NCI-H2171 treated with DMSO at 0.1 percent for 48 hours (cell line): ENCODE measurements at places on chromosomes 13 and 19.

GRCh38 chr19:3606174-3606689 is 443 bp downstream of the TBXA2R start:
- peak; percentile 16 for DNase-seq

DNA sequence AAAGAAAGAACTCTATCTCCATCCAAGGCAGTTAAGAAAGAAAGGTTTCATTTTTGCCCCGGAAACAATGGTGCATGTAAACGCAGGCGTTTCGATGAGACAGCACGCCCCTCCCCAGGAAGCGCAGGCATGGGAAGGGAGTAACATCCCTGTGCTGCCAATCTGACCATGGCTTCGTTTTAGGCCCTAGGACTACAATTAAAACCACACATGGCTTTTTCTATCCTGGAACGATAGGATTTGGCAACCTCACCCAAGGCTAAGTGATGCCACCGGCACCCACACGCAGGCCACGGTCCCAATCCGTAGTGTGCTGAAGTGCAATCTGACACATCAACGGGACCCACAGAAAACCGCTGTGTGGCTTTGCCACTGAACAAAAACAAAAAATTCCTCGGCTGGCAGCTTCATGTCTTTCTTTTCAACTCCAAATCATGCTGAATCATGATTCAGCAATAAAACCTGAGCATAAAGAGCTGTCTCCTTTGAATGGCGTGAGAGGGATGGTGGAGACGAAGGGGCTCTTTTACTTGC is 24.2 kb downstream of the RANBP3 start:
- no peak for DNase-seq

GRCh38 chr13:103291798-103292572 is 225.8 kb upstream of the SLC10A2 start:
- peak; percentile 67 for DNase-seq

DNA sequence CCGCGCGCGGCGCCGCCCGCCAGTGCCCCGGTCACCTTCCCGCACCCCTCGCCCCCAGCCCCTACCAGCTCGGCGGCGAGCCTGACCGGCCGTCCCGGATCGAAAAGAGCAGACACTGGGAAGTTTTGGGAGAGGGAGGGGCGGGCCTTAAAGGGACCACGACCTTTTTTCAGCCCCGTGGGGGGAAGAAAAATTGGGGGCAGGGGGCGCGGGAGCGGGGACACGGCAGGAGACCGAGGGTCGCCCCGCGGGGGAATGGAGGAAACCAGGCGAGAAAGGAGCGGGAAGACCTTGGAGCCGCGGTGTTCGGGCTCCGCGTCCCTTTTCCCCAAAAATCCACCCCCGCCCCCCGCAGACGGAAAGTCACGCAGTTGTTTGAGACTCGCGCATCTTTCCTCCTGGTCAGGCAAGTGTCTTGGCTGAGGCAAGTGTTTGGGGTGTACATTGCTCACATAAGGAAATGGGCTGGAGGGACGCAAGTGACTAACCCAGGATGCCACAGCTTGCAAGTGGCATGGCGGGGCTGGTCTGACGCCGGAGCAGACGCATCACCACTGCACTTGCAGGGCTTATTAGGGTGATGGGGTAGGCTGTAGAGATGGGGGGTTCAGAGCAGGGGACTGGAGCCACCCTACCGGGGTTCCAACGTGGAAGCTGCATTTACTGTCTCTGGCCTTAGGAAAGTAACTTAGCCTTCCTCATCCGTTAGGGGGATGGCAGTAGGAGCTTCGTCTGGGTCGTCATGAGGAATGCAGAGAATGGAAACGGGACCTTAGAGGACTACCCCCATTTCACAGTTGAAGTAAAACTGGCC is 2.7 kb upstream of the HNRNPL start:
- DNase-seq: no peak

GRCh38 chr19:19192910-19193423 is 909 bp downstream of the RFXANK start:
- DNase-seq: no peak

DNA sequence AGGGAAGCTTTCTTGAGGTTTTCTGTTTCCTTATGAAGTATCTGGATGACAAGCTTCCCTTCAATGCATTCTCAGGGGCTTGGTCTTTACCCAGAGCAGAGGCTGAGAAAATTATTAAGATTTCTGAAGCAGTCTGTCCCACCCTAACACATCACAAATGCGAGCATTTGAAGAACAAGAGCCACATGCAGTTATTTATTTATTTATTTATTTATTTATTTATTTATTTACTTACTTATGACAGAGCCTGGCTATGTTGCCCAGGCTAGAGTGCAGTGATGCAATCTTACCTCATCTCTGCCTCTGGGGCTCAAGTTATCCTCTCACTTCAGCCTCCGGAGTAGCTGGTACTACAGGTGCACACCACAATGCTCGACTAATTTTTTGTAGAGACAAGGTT is 38.4 kb downstream of the SPRYD7 start:
- no peak for DNase-seq

- DNase-seq: no peak
These were observed 7.6 kb upstream of the OR1I1 start for GRCh38 chr19:15074371-15074770.

DNA sequence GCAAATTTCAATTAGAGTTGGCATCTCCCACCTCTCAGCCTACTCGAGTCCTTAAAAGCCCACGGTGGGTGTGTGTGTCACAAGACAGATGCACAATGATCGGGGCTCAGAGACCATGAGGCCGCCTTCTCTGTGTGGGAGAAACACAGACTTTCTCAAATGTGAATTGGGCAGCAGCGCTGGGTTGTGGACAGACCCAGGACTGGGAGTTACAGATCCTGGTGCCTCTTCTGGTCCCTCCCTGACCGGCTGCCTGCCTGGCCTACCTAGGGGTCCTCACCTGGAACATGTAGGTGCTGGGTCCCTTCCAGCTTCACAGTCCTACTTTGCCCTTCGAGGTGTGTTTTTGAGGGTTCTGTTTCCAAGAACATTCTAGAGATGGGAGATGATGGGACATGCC is 4.9 kb downstream of the CEACAM8 start:
- no peak for DNase-seq

GRCh38 chr13:23899555-23899954 is 2.3 kb upstream of the C1QTNF9B start:
- DNase-seq: peak; percentile 2

- no peak for DNase-seq
These were observed 408.0 kb upstream of the KLHL1 start for GRCh38 chr13:70516226-70516625.

- no peak for DNase-seq
These were observed 1146.8 kb downstream of the UQCRFS1 start for GRCh38 chr19:28066161-28066560.

DNA sequence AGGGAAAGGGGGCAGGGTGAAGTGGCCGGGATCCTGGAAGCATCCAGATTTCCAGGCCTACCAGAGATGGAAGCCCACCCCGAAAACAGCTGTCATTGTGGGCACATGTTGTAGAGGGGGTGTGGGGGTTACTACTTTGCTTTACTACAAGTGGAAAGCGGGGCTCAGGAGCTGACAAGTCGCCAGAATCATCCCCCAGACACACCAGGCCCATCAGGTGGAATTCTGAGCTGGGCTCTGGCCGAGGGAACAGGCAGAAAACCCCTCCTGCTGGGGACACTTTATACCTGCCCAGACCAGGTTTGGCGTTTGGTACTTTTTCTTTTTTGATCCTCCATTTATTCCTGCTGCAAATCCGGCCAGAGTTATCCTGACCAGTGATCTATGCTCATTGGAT is 3.8 kb downstream of the CDX2 start:
- no peak for DNase-seq

DNA sequence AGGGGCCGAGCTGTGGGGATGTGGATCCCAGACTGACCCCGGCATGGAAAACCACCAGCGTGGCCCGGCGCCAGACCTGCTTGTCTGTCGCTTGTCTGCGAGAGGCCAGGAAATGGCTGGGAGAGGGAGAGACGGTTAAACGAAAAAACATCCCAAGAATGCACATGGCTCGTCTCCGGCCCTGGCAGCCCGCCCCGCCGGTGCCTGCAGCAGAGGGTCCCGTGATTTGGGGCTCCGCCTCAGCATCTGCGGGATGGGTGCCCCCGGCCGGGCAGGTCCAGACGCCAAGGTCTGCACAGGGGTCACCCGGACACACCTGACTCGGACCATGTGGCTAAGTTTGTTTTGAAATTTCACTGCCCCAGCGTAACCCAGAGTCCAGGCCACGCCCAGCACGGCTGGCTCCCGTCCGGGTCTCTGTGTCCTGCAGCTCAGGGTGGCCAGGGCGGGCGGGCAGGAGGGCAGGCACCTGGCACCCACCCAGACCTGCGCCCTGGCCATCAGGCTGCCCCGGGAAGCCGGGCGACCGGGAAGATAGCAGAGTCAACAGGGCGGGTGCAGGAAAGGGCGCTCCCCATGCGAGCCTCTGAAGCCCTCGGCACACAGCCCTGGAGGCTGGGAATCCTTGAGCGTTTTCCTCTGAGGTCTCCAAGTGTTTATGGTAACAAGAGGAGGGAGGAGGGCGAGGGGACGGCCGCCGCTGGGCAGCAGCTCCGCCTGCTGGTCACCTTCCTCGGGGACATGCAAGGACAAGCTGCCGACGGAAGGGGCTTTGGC is 103.2 kb downstream of the GADD45B start:
- peak; percentile 48 for DNase-seq

DNA sequence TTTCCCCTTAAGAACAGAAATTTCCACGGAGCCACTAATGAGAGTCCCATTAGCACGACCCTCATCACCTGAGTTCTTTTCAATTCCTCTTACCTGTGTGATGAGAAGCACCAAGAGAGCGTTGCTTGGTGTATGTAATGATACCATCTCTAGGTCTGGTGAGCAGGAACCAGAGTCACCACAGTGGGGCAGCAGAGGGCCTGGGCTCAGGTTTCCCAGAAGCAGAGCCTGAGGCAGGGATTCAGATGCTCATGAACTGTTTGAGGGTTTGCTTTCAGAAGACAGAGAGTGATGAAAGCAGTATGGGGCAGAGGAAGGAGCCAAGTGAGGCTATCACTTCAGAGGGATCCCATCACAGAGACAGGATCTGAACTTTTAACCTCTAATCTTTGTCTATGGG is 3.1 kb upstream of the PTPRH start:
- DNase-seq: peak; percentile 5
